ENCODE measurements at places on chromosomes 11 and 22.

DNA sequence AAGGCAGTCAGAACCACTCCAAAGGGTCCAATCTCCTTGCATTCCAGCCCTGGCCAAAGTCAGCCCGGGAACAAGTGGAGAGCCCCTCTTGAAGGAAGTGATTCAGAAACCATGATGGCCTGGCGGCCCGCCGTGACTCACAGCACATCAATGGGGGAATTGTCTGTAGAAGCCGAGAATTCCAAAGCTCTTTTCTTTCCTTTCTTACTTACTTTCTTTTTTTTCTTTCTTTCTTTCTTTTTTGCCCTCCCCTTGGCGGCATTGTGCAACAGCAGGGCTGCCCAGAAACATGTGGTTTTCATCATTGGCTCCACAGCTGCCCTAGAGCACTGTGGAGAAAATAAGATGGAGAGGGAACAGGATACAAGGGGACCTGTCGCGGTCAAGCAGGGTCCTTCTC, 140.2 kb upstream of the TIMP3 start:
- DNase-seq = no peak

DNA sequence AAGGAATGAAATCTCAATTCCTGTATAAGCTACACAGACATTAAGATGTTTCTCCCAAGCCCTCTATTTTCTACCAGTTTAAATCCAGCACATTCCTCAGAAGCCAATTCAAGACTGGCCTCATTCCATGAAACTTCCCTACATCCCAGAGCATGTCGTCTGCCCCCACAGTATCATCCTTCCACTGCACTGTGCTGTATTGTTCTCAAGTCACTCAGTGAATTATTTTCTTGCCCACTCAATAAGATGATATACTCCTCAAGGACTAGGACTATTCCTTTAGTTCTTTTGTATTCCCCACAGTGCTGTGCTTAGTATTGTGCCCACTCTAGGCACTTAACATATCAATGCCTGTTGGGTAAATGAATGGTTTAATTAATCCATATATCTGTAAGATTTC, 203.1 kb upstream of the BLID start:
- DNase-seq = no peak

DNA sequence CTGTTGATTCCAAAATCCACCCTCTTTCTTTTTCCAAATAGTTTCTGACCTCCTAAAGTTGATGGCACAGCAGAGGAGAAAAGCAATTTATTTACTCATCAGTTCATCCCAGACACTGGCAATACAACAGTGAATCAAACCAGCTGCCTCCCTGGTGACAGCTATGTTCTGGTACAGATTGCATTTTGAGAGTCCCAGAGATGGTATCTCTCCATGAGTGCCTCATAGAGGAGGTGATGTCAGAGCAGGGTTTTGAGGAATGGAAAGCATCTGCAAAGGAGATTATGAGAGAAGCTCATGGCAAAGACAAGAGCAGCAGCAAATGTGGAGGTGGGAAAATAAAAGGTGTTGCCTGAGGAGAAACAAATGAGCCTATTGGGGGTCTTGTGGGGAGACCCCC, 377.2 kb downstream of the MN1 start:
- no peak for DNase-seq

DNA sequence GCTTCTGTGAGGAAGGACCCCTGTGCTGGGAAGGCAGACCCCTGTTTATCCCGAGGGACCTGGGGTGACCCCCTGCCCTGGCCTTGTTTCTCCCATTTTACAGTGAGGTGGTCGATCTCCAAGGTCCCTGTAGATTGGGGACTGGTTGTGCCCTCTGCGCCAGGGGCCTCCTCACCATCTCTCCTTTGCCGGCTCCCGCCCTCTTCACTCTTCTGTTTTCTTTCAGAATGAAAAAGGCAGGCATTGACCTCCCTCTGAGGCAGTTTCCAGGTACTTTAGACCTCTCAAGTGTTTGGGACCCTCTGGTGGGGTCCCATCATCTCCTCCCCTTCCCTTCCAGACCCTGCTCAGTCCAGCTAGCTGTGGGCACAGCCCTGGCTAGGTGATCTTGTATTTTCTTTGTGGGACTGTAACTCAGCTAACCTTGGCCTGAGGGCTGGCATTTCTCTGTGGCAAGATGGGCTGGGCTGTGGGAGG, 1.5 kb downstream of the SERPINH1 start:
- DNase-seq = no peak

DNA sequence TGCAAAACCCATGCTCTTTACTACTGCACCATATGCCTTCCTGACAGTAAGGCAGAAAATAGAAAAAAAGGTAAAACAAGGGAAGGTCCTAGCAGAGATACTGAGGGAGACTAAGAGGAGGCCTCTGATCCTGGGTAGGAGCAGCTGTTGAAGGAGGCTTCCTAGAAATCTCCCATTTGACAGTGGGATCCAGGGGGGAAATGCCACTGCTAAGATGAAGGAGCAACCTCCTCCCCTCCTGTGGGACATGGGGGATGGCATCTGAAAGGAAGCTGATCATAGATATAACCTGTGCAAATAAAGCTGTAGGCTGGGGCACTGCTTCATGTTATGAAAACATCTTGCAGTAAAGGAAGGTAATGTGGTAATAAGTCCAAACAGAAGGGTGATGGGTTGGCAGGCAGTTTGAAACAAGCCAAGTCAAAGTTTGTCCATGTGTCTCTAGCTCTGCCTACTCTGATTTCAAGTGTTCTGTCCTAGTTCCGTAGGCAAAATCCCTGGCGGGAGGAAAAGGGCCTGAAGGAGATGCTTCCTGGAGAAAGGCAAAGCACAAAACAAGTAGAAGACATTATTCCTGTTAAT, 86.7 kb upstream of the EED start:
- DNase-seq = no peak

DNA sequence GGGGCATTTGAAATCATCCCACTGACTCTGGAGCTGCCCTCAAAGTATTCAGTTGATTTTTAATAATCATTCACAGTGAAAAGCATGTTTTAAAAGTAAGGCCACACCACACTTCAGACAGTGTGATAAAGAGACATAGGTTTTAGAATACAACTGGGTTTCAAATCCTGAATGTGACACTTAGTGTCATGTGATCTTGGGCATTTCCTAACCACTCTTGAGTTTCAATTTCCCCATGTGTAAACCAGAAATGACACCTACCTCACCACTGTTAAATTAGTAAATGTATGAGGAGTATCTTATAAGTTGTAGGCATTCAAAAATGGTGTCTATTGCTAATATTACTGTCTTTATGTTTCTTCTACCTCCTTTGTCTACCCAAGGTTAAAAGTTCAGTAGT, 5.4 kb downstream of the TMEM123 start:
- peak; percentile 36 for DNase-seq

DNA sequence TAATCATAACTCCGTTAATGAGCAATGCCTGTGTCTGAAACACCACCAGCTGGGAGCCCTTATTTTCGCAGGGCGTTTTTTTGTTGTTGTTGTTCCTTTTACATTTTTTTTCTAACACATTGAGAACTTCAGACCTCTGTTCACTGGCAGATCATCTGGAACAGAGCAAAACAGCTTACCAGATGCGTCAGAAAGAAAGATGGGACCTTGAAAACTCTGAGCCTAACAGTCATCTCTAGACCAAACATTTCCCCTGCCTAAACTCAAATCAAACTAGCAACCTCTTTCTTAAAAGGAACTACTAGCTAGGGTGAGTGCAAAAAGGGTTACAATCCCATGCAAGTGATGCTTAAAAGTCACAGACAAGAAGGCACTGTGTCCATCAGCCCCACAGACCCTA, 93.2 kb downstream of the PLEKHA7 start:
- DNase-seq = no peak

- no peak for DNase-seq
These were observed at the start of gene TRPC6 for GRCh38 chr11:101583251-101584128. TRPC6 (minus strand) TSS chr11:101584007; CDS start chr11:101583503, 504 bp downstream.

GRCh38 chr11:15216678-15217077, 102.0 kb downstream of the INSC start:
- peak; percentile 8 for DNase-seq

DNA sequence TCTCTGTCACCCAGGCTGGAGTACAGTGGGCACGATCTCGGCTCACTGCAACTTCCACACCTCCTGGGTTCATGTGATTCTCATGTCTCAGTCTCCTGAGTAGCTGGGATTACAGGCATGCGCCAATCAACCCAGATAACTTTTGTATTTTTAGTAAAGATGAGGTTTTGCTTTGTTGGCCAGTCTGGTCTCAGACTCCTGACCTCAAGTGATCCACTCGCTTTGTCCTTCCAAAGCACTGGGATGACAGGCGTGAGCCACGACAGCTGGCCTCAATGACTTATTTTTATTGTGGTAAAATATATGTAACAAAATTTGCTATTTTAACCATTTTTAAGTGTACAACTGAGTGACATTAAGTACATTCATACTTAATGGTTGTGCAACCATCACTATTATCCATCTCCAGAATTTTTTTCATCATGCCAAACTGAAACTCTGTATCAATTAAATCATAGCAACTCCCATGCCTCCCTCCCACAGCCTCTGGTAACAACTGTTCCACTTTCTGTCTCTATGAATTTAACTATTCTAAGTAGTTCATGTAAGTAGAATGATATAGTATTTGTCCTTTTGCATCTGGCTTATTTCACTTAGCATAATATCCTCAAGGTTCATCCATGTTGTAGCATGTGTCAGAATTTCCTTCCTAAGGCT, 50.7 kb upstream of the CWF19L2 start:
- no peak for DNase-seq

- DNase-seq = peak; percentile 57
These were observed 340.4 kb upstream of the NCAM1 start for GRCh38 chr11:112620621-112621394.

GRCh38 chr22:43777286-43777685, 34.8 kb downstream of the EFCAB6 start:
- peak; percentile 49 for DNase-seq

GRCh38 chr11:62024936-62025486, 57.6 kb upstream of the FTH1 start:
- peak; percentile 59 for DNase-seq

GRCh38 chr11:23288003-23288783, 427.9 kb upstream of the CCDC179 start:
- no peak for DNase-seq

- DNase-seq = no peak
These were observed 1.1 kb downstream of the PANX1 start for GRCh38 chr11:94129512-94130297.

- no peak for DNase-seq
These were observed 1.5 kb upstream of the PHRF1 start for GRCh38 chr11:574632-575312.

GRCh38 chr11:20327377-20327935, 36.1 kb upstream of the HTATIP2 start:
- no peak for DNase-seq

- no peak for DNase-seq
These were observed 8.6 kb downstream of the EXPH5 start for GRCh38 chr11:108584973-108585372.

DNA sequence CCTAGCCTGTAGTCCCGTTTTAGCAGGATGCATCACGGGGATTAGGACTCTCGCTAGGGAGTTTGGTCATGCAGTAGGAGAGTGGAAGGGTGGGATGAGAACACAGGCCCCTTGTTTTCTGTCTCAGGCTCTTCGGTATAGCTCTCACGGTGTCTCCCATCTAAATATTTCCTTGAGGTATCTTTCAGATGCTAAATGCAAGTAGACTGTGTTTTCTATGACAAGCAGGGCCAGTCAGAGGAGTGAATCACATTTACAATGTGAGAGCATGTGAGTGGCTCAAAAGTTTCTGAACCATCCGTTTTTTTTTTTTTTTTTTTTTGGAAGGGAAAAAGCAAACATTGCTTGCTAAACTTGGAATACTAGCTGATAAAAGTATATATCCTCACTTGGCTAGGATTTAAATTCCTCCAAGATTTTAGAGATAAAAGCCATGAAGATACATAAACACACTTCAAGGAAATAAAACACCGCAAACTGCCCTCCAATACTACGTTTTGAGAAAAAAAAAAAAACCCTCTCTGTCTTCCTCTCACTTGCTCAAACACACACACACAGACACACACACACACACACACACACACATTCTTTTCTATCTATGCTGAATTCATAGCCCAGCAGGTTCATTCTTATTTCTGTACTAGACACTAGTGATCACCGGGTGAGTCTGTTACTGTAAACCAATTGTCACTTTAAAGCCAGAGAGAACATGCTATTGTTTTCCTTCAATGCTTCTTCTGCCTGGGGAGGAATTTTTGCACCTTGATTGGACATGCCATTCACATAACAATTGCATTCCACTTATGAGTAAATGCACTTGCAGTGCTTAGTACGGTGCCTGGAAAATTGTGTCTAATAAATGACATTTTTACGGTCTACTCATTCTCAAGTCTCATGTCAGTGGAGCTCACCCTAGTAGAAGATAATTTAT, 224.6 kb upstream of the CCDC90B start:
- DNase-seq = no peak

Data from suppressor macrophage (primary cell).